ENCODE measurements at places on chromosomes 3 and 15.

DNA sequence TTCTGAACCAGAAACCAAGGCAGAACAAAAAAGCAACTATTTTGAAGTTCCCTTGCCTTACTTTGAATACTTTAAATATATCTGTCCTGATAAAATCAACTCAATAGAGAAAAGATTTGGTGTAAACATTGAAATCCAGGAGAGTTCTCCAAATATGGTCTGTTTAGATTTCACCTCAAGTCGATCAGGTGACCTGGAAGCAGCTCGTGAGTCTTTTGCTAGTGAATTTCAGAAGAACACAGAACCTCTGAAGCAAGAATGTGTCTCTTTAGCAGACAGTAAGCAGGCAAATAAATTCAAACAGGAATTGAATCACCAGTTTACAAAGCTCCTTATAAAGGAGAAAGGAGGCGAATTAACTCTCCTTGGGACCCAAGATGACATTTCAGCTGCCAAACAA is 4.6 kb downstream of the DTX3L start:
- no peak for DNase-seq

DNA sequence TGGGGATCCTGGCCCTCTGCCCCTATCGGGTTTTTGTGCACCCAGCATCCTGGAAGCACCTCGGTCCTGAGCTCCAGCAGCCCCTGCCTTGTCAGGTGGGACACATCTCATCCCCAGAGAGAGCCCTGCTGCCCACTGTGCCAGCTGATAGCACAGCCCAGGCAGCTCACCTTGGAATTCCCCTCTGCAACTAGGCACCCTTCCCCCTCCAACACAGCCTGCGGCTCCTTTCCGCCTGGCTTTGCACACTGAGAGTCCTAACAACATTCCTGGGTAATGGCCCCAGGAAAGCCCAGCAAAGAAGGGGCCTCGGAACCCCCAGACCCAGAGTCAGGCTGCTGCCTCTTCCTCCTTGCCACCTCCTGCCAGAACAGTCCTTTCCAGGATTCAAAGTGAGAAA is 5.9 kb downstream of the HCN4 start:
- no peak for DNase-seq

GRCh38 chr15:39944726-39945125 is 10.8 kb downstream of the EIF2AK4 start:
- DNase-seq = no peak

DNA sequence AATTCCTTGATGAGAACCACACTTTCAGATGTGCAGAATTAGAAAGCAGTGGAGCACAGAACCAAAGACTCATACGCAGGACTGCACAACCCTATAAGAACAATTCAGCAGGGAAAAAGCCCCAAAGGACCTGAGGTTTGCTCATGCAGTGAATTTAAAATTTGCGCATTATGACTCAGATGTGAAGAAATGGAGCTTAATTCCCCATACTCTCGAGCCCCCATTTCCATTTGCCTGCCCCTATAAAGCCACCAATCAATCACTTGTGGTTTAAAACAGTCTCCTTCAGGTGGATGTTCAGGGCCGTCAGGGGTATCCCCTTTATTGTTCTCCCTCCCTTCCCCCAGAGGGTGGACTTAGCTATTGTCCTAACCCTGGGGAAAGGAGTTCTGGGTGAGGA is 221.2 kb downstream of the IGSF11 start:
- no peak for DNase-seq

DNA sequence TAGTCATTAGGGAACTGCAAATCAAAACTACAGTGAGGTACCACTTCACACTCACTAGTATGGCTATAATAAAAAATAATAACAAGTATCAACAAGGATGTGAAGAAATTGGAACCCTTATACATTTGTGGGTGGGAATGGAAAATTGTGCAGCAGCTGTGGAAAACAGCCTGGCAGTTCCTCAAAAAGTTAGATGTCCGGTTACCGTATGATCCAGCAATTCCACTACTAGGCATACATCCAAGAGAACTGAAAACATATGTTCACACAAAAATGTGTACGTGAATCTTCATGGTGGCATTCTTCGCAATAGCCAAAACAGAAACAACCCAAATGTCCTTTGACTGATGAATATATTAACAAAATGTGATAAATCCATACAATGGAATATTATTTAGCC is 187.9 kb upstream of the LYSMD4 start:
- no peak for DNase-seq

- DNase-seq = no peak
These were observed 214.5 kb upstream of the TRIM42 start for GRCh38 chr3:140463355-140463754.

Measured in activated naive CD8-positive, alpha-beta T cell treated with anti-CD3 and anti-CD28 coated beads, Interleukin-2, amount 50 U/mL, for 24 hours (primary cell).